LoVo (cell line): ENCODE measurements at places on chromosomes 7 and 10.

DNA sequence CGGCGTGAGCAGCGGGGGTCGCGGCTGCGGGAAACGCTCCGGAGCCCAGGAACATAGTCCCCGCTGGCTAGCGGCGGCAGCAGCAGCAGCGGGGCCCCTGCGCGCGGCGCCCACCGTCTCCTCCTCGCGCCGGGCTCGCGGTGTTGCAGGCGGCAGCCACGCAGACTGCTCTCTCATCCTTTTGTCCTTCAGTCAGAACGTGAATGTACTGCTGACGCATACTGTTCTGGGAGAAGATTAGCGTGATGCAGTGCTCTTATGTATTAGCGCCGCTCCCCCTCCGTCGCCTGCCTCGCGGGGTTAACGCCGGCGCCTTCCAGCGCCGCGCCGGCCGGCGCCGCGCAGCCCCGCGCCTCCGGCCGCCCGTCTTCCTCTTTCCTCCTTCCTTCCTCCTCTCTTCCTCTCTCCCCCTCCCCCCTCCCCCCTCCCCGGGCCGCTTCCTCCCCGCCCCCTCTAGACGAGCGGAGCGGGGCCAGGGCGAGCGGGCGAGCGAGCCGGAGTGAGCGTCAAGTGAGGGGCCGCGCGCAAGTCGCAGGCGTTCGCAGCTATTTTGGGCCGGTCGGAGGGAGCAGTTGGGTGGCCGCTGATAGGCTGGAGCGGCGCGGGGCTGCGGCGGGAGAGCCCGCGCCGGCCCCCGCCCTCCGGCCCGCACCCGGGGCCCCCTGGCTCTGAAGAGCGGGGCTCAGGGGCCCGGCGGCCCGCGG, 816 bp upstream of the LRRC4 start:
- DNase-seq, result no peak

GRCh38 chr10:86410542-86411124, 44.0 kb upstream of the GRID1 start:
- DNase-seq, result no peak

DNA sequence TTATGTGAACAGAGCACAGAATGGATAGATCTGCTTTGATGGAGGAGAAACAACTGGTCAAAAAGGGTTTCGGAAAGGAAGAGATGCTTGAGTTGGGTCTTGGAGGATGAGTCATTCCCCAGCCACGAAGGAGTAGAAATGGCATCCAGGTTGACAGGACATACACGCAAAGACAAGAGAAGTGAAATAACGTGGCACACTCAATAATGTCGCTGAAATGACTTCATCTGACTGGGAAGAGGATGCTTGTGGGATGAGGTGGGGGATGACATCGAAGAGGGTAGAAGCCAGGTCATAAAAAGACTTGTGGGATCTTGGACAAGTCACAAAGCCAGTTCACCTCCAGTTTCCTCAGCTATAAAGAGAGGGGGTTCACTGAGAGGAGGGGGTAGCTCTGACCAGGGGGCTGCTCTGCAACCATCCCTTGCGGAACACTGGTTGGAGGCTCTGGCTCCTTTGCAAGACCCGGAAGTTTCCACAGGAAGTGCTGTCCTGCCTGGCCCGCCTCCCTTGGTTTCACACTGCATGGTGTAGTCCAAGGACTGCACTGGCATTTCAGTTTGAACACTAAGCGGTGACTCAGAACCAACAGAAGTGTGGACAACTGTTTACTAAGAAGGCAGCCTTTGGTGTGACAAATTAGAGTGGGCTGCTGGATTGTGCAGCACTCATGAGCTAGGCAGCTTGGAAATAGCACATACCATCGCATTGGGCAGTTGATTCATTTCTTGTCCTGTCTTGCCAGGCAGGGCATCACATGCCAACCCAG, 189.9 kb upstream of the ADO start:
- no peak for DNase-seq

GRCh38 chr7:50661345-50662040, 96.3 kb upstream of the DDC start:
- DNase-seq, result no peak

- no peak for DNase-seq
Measured at GRCh38 chr10:16712883-16713282, 104.3 kb downstream of the RSU1 start.

DNA sequence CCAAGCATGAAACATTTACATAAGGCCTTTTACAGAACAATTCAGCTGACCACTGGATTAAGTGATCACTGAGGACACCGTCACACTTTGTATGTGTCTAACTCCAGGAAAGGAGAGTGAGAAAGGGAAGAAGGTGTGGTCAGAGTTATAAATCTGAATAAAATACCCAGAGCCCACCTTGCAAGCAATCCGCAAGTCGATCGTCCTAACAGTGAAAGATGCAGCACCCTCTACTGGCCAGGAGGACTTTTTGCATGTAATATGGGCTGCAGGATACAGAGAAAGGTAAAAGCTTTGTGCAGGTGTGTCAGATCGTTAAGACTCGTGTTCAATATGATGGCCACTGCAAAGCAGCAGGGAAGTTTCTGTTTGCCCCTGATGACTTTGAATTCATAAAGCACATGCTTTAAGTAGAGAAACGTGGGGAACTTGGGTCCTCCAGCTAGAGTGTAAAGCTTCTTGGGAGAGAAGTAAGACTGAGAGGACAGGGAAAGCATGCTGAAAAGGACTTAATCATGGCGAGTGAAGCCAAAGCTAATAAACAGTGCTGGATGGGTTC, 68.5 kb upstream of the BMPER start:
- peak; percentile 11 for DNase-seq

DNA sequence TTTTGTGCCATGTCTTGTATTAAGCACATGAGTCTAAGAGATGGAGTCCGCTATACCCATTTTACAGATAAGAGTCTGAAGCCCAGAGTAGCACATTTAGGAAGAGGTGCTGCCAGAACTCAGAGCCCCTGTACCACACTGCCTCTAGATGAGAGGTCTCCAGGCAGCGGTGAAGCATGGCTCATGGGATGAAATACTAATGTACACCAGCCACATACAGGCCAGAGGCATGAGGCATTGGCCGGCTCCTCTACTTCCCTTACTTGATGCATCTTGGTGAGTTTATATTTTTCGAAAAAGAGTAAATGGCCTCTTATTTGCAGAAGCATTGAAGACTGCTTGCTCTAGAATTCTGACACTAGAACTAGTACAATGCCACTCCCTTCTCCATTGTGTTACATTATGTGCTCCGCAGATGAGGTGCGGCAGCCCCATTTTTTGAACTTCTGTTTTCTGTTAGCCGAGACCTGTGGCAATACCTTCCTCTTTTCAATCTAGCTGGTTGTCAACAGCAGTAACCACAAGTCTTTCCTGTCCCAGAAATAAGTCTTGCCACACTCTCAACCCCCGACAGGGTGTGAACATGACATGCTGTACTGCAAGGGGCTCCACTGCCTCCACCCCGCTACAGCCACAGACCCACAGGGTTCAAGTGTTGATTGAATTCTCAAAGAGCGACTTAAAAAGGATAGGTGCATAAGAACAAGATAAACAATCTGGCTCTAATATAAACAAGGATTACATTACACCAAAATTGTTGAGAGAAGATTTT, 145.3 kb downstream of the CELF2 start:
- DNase-seq, result no peak

DNA sequence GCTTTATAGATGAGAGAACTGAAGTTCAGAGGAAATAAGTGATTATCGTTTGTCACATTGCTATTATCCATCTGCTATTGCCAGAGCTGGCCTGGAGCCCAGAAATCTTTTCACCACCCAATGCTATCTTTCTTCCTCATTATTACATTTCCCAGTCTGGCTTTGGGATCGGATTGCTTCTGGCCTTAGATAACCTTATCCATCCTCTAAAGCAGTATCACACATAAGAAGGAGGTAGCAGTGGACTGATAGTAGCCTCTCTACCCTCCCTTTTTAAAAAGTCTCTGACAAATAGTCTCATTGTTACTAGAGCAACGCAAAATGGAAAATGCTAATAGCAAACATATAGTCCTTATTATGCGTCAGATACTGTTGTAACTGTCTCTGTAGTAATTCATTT, 1.3 kb upstream of the CLDN12 start:
- no peak for DNase-seq

DNA sequence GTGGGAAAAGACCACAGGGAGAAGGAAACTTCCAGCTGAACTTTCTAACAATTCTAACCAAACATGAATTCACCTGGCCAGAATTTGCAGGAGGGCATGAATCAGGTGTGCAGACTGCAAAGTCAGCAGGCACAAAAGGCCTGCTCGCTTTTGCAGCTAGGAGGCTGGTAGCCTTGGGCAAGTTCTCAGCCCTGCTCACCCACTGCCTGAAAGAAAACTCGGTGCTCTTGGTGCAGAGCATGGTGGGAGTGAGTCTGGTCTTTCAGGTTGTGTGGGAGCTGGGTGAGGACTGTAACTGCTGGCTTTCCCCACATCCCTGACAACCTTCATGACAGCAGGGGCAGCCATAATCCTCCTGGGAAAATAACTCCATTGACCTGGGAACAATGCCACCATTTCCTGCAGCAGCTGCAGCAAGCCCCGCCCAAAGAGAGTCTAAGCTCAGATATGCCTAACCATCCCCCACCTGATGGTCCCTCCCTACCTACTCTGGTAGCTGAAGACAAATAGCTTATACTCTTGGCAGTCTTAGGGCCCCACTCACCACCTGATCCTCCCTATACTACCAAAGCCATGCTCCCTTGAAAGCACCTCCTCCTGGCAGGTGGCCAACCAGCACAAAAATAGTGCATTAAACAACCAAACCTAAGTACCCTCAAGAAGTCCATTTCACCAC, 31.6 kb downstream of the ZNF117 start:
- no peak for DNase-seq
